ENCODE measurements at places on chromosomes 7 and 10.

DNA sequence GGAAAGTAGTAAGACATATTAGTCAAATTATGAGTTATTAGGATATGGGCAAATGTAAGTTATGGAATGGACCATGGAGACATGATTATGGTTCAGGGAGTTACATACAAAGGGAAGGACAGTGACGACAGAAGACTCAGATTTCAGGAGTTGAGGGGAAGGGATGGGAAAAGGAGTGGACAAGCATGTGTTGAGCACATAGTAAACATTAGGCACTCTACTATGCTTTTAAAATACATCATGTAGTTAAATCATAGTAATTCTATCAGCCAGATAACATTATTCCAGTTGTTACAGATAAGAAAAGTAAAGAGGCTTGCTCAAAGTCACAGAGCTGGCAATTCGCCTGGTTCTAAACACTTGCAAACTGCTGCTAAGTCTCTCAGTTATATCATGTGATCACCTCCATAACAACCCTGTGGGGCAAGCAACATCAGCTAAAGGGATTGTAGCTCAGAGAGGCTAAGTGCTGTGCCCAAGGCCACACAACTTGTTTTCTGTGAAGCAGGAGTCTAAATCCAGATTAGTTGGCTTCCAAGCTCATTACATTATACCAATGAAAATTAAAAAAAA is 115.2 kb upstream of the MDFIC start:
- no peak for DNase-seq

DNA sequence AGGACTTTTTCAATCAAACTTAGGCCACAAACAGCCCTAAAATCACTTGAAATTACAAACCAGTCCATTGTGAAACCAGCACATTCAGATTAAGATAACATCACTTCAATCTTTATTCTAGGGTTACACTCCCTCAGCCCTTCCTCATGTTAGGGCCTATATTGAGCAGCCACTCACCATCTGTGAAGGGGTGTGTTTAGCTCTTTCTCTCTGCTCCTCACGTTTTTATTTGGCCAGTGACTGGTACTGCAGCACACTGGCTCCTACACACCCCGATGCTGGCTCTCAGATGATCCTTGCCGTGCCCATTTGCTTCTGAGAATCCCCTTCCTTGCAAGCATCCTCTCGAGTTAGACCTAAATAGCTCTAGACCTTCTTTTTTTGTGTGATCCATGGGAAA is 604.5 kb downstream of the INHBA start:
- no peak for DNase-seq

DNA sequence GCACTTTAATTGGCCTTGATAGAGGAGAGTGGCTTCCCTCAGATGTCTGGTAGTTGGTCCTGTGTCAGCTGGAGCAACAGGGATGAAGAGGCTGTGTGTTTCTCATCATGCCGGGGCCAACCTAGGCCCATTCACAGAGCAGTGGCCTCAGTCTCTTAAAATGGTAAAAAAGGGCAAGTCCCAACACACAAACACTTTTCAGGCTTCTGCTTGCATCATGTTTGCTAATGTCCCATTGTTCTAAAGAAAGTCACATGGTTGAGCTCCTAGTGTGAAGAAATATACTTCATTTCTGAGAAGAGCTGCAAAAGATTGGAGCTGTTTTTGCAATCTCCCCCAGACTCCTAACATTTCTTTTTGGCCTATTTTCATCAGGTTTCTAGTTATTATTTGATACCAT is 40.6 kb upstream of the RBAK start:
- no peak for DNase-seq

- DNase-seq: no peak
Measured at GRCh38 chr7:33129806-33130153, 416 bp downstream of the BBS9 start.

- no peak for DNase-seq
Measured at GRCh38 chr7:30162133-30162532, 27.3 kb downstream of the MTURN start.

- DNase-seq: no peak
Measured at GRCh38 chr10:123266971-123267370, 112.8 kb downstream of the BUB3 start.

DNA sequence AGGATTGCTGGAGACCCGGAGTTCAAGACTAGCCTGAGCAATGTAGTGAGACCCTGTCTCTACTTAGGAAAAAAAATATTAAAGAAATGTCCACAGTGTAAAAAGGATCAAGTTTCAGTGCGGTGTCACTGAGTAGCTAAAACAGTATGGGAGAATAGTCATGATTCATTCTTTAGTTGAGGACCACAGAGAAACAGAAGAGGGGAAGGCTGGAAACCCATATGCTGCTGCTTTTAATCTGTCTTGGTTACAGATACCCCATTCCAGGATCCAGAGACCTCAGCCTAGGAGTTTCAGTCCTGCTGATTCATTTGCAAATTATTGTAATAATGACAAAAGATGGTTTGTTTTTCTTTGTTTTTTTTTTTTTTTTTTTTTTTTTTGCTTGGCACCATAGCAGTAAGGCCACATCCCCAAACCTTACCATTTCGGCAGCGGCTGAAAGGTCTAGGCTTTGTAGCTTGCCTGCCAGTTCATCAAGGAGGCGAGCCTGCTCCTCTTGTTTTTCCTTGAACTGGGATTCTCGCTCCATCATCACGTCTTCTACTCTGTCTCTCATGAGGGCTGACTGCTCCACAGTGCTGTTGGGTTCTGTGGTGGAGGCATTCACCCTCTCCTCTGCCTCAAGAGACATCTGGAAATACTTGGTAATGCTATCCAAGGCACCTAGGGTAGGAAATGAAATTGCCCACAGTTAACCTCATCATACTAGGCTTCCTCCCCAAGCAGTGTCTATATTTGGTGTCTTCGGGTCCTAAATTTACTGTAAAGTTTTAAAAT is 44.2 kb downstream of the DLD start:
- DNase-seq: no peak

DNA sequence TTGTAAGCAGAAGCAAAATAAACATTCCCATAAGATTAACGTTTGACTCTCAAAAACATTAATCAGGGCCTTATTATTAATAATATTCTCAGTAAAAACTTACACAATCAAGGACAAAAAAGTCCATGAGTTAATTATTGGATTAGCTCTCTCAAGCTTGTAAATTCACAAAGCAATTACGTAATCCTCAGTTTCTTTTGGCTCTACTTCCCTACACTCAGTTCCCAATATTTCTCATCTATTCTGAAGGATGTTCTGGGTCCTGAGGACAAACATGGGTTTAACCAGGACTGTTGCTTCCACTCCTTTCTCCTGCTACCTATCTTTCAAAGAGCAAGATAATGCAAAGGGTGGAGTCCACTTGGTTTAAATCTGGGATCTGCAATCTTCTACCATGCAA is 15.1 kb downstream of the FBXL13 start:
- DNase-seq: no peak

- DNase-seq: no peak
Measured at GRCh38 chr10:116728526-116729096, 13.8 kb downstream of the HSPA12A start.

DNA sequence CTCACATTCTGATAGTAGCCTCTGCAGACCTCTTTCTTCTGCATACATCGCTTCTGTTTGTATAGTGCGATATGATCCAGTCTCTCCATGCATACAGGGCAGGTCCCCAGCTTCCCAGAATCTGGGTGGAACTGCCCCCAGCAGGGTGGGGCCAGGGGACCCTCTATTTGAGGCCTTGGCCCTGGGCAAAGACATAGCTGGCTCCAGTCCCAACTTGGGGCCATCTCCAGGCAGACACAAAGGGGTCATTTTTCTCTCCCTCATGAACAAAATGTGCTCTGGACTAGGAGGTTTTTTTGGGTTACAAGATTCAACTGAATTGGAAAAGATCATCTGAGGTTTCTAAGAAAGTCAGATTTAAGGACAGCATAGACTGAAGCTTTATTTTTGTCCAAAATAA is 21.1 kb upstream of the HSPA12A start:
- no peak for DNase-seq

DNA sequence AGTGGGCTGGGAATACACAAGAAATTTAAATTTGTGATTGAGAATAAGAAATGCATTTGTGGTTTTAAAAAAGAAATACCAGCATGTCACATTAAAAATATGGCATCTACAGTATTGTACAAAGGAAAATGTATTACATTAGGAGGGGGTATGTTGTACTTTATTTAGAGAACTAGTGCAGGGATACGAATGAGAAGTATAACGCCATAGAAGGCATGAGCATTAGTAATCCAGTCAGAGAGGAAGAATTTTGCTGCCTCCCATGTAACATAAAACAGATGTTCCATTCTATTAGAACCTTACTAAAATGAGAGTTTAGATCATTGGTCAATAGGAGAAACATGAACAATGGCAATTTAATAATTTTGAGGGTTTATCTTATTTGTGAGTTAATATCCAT is 182.2 kb downstream of the ADK start:
- no peak for DNase-seq

- no peak for DNase-seq
Measured at GRCh38 chr7:138116141-138116540, 39.9 kb downstream of the AKR1D1 start.

GRCh38 chr7:115474137-115474536 is 552.2 kb downstream of the MDFIC start:
- no peak for DNase-seq

- DNase-seq: no peak
Measured at GRCh38 chr7:157122800-157123495, 15.8 kb upstream of the UBE3C start.

DNA sequence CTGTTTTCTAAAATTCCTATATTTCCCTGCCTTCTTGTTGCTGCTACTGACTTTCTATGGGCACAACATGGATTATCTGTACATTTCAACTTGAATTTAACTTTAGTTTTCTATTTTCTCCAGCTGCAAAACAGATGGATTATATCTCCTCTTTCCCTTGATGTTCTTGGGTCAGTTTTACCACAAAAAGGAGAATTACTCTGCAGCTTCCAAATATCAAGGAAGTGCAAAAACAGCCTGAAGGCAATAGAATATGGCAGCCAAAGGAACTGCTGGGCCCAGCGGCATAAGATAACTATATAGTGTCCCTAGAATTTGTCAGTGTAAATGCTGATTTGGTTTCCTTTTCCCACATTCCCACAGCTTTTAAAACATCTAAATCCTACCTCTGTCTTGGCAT is 29.1 kb downstream of the CPED1 start:
- no peak for DNase-seq

DNA sequence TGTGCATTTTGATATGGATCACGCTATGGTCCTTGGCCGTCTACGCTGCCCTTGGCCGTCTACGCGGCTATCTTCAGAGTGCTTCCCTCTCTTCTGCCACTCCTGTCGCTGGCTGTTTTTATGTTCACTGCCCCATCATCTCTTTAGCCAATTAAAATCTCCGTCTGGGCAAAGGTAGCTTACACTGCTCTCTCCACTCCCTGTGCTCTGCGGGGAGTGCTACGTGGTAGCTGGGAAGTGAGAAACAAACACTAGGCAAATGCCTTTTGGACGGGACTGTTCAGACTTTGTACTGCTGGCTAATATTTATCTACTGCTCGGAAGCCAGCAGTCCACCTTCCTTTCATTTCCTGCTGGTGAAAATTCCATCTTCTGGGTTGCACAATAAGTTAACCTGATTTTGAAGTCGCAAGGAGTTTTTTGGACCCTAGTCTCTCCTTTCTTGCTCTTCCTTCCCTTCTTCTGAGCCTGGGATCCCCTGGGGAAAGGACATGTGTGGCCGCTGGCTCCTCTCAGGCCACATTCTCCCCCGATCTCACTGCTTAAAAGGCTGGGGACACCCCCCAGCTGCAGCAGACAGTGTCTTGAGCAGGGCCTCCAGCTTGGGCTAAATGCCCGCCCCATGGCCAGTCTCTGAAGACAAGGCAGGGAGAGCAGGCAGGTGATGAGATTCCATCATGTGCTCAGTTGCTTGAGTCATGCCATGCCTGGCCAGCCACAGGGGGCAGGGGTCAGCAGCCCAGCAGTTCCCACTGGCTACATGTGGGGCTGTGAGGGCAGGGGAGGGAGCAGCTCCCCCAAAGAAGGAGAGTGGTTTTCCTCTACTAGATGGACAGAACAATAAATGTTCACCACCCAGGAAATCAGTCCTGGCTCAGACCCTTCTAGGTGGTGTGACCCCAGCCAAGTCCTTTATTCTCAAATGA is 25.5 kb upstream of the RBM33 start:
- no peak for DNase-seq

DNA sequence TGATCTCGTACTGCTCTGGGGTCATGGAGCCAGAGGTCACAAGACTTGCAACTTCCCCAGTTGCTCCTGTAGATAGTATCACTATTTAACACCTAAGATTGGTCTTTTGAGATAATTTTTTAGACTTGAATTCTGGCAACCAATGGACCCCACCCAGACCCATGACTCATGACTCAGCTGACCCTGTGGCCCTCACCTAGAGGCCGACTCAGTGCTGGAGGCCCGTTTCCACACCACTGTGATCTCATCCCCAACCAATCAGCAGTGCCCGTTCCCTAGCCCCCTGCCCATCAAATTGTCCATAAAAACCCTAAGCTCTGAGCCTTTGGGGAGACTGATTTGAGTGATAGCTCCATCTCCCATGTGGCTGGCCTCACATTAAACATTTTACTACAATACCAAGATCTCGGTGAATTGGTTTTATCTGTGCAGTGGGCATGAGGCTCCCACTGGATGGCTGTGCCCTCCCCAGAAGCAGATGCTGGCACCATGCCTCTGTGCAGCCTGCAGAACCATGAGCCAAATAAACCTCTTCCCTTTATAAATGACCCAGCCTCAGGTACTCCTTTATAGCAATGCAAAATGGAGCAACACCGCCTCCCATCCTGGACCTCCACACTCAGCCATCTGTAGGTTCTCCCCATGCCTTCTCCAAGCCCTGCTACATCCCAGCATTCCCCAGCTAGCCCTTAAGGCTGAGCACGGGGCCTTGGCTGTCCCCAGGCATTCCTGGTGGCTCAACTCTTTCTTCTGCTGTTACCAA is 98.8 kb downstream of the PRKAG2 start:
- DNase-seq: no peak

GRCh38 chr7:135322571-135323340 is 89.1 kb downstream of the STRA8 start:
- DNase-seq: no peak

DNA sequence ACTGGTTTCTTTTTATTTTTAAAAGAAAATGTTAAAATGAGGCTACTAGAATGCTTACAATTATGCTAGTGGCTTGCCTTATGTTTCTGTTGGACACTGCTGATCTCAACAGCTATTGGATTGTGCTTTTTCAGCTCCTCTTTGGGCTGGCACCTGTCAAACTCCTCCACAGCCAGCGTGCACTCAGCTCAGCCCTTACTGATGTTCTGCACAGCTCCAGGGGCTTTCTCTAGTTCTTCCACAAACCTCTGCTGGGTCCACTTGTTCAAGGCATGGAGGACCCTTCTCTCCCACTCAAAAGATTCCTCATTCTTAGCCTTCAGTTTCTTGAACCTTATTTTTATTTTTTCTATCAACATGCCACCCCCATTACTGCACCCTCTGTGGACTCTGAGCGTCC is 96.0 kb downstream of the VIPR2 start:
- DNase-seq: no peak

GRCh38 chr7:99363286-99363685 is 11.2 kb upstream of the ARPC1B start:
- DNase-seq: no peak

GRCh38 chr10:69466158-69466490 is 14.9 kb downstream of the TSPAN15 start:
- no peak for DNase-seq

- no peak for DNase-seq
Measured at GRCh38 chr7:132446666-132447278, 129.5 kb downstream of the PLXNA4 start.
